CD4-positive, alpha-beta memory T cell (primary cell): ENCODE measurements at places on chromosomes 12 and 14. TPM values are rescaled to one million over a fixed set of nuclear protein-coding genes. Genes with fewer than 3 reads are reported as not detected.
A peak's percentile ranks its signal among the peaks of the same experiment; 100 is the strongest.

- no peak for DNase-seq
Observed at GRCh38 chr12:9588749-9589148, 19.0 kb downstream of the KLRB1 start.

GRCh38 chr12:69115951-69116350 is 123.4 kb upstream of the CPSF6 start:
- DNase-seq: no peak

DNA sequence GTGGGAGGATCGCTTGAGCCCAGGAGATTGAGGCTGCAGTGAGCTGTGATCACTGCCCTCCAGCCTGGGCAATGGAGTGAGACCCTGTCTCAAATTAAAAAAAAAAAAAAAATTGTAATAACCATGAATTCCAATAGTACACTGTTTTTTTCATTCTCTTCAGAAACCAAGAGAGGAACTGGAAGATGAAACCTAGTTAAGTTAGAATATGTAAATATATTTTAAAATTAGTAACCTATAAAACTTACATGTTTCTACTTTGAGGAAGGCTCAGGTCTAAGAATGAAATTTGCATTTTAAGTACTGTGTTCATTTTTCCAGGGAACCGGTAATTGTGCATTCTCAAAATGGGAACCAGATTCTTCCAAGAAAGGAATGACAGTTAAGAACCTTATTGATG is 18.8 kb downstream of the KNTC1 start:
- DNase-seq: no peak

DNA sequence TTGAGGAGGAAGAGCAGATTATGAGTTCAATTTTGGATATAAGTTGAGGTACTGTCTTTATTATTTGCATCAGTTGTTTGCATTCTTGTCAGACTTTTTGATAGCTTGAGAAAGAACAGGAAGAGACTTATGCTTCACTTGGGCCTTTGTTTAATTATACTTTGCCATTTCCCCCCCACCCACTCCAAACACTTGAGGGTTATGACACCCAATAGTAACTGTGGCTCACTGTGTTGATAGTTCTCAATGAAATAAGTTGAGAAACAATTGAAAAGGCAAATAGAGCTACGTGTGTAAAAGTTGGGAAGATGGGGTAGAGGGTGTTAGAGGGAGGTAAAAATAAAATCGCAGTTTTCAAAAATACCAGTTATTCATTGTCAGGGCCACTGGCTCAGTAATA is 17.7 kb downstream of the NAA30 start:
- DNase-seq: no peak

GRCh38 chr12:21882635-21883034 is 58.6 kb downstream of the ABCC9 start:
- DNase-seq: no peak

DNA sequence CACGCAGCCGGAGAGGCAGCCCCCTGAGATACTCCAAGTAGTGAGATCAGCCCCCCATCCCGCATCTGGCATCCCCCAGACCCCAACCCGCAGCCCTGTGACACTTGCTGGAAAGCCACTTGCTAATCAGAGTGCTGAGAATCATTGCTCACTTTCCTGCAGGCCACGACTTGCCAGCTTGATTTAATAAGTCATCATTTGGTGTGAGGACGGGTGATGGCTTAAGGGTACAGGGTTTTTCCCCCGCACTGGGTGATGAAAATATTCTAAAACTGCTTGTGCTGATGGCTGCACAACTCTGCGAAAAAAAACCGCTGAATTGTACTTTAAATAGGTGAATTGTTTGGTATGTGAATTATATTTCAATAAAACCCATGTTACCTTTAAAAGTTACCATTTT is 171.2 kb downstream of the FOXN3 start:
- no peak for DNase-seq

- DNase-seq: peak; percentile 42
Observed at GRCh38 chr14:32078023-32078857, 1.1 kb downstream of the ARHGAP5 start.

DNA sequence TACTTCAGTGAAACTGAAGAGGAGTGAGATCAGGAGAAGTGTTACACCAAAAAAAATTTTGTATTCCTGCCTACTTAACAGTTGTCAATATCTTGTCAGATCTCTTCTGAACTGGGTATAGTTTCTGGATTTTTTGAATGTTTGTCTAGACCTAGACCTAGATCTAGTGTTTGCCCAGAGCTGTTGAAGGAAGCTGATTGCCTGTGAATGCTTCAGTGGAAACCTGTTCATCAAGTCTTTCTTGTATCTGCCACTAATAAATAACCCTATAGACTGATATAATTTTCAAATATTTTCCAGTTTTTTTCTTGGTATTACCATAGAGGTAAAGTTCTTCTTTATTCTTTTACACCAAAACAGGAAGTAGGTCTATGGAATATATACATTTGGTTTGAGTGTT is 781.5 kb upstream of the FBXO33 start:
- no peak for DNase-seq

DNA sequence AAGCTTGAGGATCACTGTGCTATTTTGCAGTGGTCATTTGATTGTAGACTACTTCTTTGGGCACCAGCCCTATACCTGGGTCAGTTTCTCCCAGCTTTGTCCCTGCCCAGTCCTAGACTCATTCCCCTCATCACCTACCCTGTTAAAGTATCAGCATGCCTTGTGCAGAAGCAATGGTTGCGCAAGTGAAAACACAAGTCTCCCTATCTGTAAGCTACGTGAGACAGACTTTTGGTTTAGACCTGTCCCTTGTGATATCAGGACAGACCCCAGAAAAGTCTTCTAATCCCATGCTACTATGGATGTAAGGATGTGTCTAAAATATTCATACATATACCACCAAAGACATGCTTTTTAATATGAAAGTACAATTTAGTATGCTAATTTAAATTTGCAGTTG is 88.8 kb upstream of the ATP2B1 start:
- no peak for DNase-seq

DNA sequence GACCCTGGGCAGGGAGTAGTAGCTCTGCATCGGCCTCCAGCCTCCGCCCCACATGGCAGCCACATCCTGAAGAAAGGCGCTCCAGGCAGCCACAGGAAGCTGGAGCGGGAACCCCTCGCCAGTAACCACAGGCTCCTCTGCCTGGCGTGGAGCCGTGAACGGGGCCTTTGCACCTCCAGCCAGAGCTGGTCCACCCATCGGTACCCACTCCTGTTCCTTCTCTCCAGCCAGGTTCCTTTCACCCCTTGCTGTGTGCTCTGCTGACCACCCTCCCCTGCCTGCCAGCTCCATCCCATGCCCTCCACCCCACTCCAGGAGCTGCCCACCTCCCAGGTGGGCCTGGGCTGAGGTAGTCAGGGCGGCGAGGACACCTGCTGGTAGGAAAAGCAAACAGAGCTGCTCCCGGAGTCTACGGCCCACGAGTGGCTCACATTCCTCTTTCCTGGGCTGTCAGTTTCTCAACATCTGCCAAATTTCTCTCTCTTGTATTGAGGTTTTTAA is 2.7 kb downstream of the TGFB3 start:
- no peak for DNase-seq

DNA sequence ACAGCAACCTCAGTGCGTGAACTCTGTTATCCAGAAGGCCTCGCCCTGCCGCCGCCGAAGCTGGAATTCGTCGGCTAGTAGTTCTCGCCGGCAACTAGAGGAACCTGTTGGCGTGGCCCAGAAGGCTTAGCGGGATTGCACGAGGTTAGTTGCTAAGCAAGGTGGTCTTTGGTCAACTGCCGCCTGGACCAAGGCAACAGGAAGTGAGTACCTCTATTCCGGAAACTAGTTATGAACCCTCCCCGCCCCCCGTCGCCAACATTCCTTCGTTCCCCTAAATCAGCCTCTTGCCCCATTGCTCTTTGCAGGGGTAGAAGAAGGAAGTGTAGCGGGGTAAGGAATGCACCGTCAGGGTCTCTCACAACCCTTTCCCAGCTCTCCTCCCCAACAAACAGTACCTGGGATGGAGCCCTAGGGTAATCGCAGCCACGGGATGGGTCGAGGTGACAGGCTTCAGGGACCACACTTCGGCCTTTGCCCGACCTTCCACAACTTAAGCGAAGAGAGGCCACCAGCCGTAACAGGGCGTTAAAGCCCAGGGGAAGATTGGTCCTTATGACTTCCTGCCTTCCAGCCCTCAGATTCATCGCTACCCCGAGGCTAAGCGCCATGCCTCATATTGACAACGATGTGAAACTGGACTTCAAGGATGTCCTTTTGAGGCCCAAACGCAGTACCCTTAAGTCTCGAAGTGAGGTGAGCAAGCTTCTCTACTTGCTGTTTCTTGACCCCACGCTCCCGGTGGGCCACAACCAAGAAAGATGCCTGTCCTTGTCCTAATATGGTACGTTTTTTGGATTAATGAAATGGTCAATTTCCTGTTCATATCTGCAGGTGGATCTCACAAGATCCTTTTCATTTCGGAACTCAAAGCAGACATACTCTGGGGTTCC is at the start of gene GMPR2:
GMPR2 (plus strand) TSS at position 285 of the 893 bp plus-strand sequence; CDS start at position 610, 325 bp downstream.
- no peak for DNase-seq

DNA sequence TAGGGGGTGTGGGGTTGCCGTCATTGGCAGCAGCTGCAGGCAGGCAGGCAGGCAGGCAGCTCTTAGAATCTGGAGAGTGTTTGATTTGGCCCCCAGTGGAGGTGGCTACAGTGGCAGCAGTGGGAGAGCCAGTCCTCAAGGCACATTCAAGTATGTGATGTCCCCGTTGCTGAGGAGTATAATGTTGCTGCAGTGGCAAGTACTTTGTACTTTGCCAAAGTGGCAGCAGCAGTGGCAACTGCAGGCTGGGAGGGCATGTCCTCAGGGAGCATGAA is 147.1 kb downstream of the PAPOLA start:
- DNase-seq: no peak

GRCh38 chr14:24443053-24443665 is 583 bp upstream of the SDR39U1 start:
- no peak for DNase-seq

- DNase-seq: no peak
Observed at GRCh38 chr12:111758120-111758561, 8.6 kb upstream of the ALDH2 start.

Gene TMX1
- 28.5 TPM for total RNA-seq

DNA sequence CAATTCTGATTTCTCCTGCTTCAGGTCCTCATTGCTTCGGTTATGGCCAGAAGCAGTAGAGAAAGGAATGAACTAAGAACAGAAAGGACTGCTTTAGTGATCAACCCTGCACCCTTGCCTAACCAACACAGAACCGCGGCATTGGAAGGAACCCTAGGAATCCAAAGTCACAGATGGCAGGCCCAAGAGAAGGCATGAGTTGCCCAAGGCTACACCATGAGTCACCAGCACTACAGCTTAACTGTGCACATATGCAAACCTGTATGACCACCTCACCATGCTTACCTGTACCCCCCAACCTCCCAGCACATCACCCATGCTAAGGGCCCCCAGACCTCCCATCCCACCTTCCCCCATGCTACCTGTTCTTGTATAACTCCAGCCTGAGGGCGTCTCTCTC is 25.9 kb upstream of the BLTP3B start:
- no peak for DNase-seq

Gene TGFB3
- 7.2 TPM for total RNA-seq

Gene RNF212B
- not detected for total RNA-seq

- peak; percentile 84 for DNase-seq
Observed at GRCh38 chr14:74608959-74609611, 3.0 kb downstream of the LTBP2 start.

Gene GPRC5D
- not detected for total RNA-seq

- DNase-seq: no peak
Observed at GRCh38 chr14:101571004-101571403, 9.7 kb downstream of the DIO3 start.

Gene LGR5
- total RNA-seq: not detected

- DNase-seq: no peak
Observed at GRCh38 chr12:94831081-94831751, 172.3 kb downstream of the NDUFA12 start.

DNA sequence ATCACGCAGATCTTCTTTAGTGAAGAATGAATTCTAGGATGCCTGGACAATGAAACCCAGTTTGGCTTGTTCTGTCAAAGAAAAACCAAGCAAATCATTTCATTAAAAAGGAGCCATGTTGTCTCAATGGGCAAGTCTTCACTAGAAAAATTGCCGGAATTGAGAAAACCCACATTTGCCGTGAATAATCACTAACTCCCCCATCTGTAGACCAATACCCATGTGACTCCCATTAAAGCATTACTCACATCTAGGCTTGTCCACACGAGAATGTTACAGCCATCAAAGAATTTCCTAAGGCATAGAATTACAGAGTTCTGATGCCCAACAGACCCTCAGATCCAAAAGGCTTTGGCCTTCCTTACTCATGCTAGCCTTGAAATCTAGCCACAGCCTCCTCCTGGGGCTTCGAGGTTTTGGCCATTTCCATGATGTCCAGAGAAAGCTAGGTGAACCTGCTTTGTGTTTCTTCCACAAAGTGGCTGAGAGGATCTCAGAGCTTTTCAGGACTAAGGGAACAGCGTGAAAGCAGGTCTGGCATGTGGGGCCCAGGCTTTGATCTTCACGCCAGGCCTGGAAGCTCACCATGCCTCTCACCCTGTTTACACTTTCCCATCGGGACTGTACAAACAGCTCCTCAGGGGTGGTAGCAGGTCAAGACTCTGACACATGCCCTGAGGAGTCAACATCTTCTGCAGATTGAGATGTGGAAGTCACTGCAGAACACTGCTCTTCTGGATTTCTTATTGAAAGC is 12.1 kb downstream of the SLC7A8 start:
- no peak for DNase-seq

Gene CHD8
- total RNA-seq: 132 TPM

GRCh38 chr12:101919447-101919846 is 42.1 kb downstream of the DRAM1 start:
- DNase-seq: no peak

Gene HECTD1
- 170 TPM for total RNA-seq

GRCh38 chr14:51168215-51168613 is 71.8 kb upstream of the TMX1 start:
- DNase-seq: no peak

Gene GPR132
- total RNA-seq: 47.3 TPM

Gene MNAT1
- 13.0 TPM for total RNA-seq
